Activated CD4-positive, alpha-beta memory T cell treated with anti-CD3 and anti-CD28 coated beads, Interleukin-2, amount 10 ng/mL, durations not matched to agents 7 days and 5 days (primary cell): ENCODE measurements at places on chromosomes 3 and 15. TPM values are rescaled to one million over a fixed set of nuclear protein-coding genes. Genes with fewer than 3 reads are reported as not detected.

The FOXB1 gene
- 5.2 TPM for total RNA-seq

DNA sequence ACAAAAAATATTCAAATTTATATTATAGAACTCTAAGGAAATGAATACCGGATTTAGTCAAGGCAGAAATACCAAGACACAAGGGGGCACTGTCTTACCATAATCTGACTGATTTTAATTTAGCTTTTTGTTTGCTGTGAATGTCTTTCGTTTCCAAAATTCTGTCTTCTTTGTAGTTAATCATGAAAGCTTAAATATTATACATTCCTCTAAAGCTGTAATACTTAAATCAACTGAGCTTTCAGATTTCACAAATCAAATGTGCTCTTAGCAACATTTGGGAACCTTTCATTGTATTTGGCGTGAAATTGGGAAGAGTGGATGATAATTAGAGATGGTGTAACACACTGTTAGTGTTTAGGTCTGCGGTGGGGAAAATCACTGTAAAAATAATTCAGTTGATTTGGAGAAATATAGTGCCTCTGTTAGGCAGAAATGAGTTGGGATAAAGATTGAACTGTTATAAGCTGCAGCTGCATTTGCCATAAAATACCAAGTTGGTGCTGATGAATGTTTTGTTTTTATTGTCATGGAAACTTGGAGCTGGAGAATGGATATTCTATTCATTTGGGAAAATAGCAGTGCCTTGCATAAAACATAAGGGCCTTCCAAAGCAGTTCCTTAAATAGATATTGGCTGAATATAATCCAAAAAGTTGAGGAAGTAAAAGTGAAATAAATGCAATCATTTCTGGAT is 228.2 kb downstream of the TCF12 start:
- no peak overlapping the region for H3K4me3 ChIP-seq
- no peak for DNase-seq
- peaks cover 4% of the 10 kb centered on the region for H3K4me1 ChIP-seq
- no peaks in the 10 kb centered on the region for H3K27me3 ChIP-seq
- H3K36me3 ChIP-seq, result peaks cover 18% of the 10 kb centered on the region

The KLHL40 gene
- total RNA-seq, result not detected

GRCh38 chr15:69189157-69189556 is 28.7 kb downstream of the GLCE start:
- H3K4me1 ChIP-seq, result no peaks in the 10 kb centered on the region
- no peak overlapping the region for H3K4me3 ChIP-seq
- no peak for DNase-seq
- H3K27ac ChIP-seq, result no peak overlapping the region

DNA sequence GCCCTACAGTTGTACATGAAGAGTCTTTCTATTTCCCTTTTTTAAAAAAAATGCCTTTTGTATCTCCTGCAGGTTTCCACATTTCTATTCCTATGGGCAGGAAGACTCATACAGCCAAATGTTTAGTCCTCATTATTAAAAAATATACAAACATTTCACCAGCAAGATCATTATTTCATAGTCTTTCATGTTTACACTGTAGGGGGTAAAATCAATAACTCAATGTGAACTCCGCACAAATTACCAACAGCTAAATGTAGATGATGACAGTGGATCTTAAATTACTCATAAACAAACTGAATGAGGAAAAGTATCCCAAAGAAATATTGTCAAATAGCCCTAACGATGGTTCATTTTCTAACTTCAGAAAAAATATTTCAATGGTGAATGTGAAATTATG is 99.5 kb downstream of the MAGI1 start:
- H3K4me1 ChIP-seq, result peaks cover 5% of the 10 kb centered on the region
- no peak overlapping the region for H3K27ac ChIP-seq
- DNase-seq, result no peak
- H3K27me3 ChIP-seq, result peaks cover 2% of the 10 kb centered on the region
- H3K4me3 ChIP-seq, result no peak overlapping the region

DNA sequence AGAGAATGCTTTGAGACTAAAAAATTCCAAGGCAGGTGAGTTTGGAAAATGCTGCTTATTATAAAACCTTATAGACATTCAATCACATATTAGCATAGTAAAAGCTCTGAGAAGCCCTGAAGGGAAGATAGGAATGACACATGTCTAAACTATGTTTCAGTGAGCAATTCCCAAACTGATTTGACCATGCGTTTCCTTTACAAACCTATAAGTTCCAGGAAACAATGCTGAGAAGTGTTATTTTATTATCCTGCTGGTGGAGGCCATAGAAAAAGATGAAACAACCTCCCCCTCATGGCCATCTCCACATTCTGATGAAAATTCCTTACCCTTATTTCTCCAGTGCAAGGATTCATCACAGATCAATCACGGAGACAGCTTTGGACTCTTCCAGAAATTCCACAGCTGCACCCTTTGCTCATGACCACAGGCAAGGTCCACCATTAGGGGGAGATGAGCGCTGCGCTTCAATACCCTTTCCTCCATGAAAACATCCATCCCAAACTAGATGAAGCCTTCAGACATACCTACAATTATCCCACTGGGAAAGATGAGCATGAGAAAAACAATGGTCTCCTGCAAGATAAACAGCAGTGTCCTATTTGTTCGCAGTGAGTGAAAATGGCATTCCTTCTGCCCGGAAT is 372.1 kb downstream of the MAGI1 start:
- H3K27ac ChIP-seq, result no peak overlapping the region
- no peaks in the 10 kb centered on the region for H3K4me1 ChIP-seq
- H3K36me3 ChIP-seq, result no peaks in the 10 kb centered on the region
- no peak overlapping the region for H3K4me3 ChIP-seq
- DNase-seq, result no peak

The GREM1 gene
- not detected for total RNA-seq

DNA sequence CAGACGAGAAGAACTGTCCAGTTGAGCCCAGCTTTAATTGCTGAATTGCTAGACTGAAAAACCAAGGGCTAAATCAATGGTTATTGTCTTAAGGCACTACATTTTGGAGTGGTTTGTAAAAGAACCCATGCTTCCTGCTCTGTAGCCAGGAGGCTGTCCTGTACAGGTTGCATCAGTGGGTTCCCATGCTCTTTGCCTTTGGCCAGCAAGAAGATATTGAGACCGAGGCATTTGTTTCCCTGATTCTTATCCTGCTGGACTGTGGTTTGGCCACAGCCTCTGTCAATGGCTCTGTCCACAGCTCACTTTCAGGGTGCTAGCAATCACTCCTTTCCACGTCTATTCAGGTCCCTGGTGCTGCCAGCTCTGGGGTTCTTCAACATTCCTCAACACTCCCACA is 89.6 kb downstream of the FAM43A start:
- H3K27ac ChIP-seq, result no peak overlapping the region
- H3K4me1 ChIP-seq, result no peaks in the 10 kb centered on the region
- peaks cover 41% of the 10 kb centered on the region for H3K27me3 ChIP-seq
- no peak overlapping the region for H3K4me3 ChIP-seq

The ALDH1A3 gene
- total RNA-seq, result not detected

DNA sequence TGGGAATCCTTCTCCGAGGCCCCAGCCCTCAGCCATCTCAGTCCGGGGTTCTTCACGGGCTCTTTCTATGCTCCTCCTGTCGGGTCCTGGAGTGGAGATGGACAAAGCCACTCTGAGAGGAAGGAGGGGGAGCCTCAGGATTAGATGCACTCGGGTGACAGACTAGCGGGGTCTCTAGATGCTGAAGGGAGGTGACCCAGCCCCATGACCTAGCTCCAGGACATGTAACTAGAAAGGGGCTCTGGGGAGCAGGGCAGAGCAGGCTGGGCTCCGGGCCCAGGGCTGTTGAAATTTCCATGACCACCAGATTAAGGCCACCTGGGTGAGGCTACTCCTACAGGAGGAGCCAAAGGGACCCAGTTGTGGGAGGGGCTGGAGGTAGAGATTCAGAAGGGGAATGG is 14.8 kb upstream of the SKIC8 start:
- no peak for DNase-seq
- H3K27me3 ChIP-seq, result peaks cover 2% of the 10 kb centered on the region

The SLCO3A1 gene
- 52.6 TPM for total RNA-seq

The CLDN16 gene
- not detected for total RNA-seq

GRCh38 chr3:30747771-30748281 is 141.4 kb downstream of the TGFBR2 start:
- no peak overlapping the region for H3K27ac ChIP-seq
- H3K4me3 ChIP-seq, result no peak overlapping the region
- H3K4me1 ChIP-seq, result peaks cover 33% of the 10 kb centered on the region
- H3K36me3 ChIP-seq, result no peaks in the 10 kb centered on the region
- peaks cover 1% of the 10 kb centered on the region for H3K27me3 ChIP-seq
- no peak for DNase-seq

GRCh38 chr3:158847452-158847821 is 45.6 kb downstream of the MFSD1 start:
- H3K4me1 ChIP-seq, result peaks cover 9% of the 10 kb centered on the region
- H3K4me3 ChIP-seq, result no peak overlapping the region
- no peaks in the 10 kb centered on the region for H3K27me3 ChIP-seq
- no peak for DNase-seq

The ATP8B4 gene
- 19.9 TPM for total RNA-seq
